ENCODE measurements at places on chromosomes 2 and 18.

- no peak for DNase-seq
Measured at GRCh38 chr2:72923833-72924352, 6.6 kb downstream of the EMX1 start.

DNA sequence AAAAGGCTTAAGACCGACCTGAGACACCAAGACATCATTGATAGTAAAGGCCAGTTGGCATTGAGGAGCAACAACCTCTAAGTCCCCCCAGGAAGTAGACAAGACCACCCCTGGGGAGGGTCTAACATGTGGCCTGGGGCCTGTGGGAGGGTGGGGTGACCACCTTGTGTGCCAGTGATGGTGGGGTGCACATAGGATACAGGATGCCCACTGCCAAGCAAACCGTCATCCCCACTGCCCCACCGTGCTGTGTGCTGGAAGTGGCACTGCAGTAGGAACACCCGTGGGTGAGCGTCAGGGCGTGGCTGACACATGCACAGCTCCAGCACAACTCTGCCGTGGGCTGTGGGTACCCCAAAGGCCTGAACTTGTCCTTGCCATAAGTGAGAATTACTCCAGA is 84.3 kb upstream of the LGALSL start:
- DNase-seq = no peak

- peak; percentile 0 for DNase-seq
Measured at GRCh38 chr2:124027182-124027581, 2.1 kb downstream of the CNTNAP5 start.

GRCh38 chr18:73461780-73462059 is 593.9 kb upstream of the NETO1 start:
- DNase-seq = no peak

- no peak for DNase-seq
Measured at GRCh38 chr18:57543560-57543959, 42.9 kb downstream of the FECH start.

DNA sequence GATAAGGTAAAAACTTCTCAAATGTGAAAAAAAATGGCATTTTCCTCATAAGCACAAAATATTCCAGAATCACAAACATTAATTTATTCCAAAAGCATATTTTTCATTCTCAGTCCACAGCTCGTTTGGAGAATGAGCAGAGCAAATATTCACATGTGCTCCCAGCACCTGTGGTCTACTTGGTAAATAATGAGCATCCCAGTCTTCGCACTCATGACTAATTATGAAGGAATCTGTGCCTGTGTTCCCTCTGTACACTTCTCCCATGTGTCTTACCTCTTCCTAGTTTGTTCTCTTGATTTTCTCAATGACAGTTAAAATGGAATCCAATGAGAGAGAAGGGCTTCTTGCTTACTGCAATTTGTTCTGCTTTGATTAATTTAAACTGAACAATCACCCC is 671.0 kb upstream of the SOX11 start:
- no peak for DNase-seq

DNA sequence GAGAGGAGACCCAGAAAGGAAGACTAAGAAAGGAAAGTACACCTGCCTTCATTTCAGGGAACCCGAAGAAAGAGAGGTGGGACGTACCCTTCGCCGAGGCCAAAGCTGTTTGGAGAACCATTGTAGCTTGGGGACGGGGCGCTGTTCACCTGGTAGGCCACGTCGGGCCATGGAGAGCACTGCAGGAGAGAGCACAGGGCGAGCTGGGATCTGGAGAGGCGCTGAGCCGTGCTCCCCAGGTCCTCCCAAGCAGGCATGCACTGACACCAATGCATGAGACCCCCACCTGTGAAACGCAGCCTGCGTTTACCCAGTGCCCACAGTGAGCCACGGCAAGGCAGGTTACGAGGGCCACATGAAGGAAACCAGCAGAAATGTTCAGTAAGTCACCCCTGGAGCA is 45.5 kb downstream of the TFCP2L1 start:
- DNase-seq = no peak

GRCh38 chr18:26803643-26804042 is 61.9 kb downstream of the AQP4 start:
- DNase-seq = no peak

- DNase-seq = peak; percentile 59
Measured at GRCh38 chr2:61328707-61329251, 142.1 kb downstream of the USP34 start.
